ENCODE measurements at places on chromosomes 2 and 18.

GRCh38 chr18:9022397-9023155 is 79.9 kb upstream of the NDUFV2 start:
- DNase-seq = no peak

GRCh38 chr18:6487968-6488367 is 73.3 kb upstream of the L3MBTL4 start:
- DNase-seq = no peak

DNA sequence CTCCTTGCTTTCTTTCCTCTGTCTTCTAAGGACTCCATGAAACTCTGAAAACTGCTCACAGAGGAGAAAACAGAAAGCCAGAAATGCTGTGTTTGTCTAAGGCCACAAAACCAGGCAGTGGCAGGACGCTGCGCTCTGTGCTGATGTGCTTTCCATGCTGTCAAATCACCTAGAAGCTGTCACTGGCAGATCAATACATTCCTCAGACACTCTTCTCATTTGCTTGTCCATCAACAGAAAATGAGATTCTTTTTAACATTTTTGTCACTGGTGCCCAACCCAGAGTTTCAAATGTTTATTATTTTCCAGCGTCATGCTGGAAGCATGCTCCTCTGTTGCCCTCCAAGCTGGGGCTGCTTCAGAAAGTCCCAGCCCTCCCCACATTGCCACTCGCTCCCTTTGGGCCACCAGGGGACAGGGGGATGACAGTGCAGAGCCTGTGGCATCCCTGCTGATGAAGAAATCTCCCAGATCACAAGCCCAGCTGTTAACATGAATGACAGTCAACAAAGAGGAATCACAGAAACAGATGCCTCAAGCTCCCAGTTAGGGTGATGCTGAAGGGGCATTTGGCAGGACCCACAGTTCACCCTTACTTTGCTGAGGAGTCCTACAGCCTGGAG is 117.5 kb upstream of the MEIS1 start:
- DNase-seq = no peak

GRCh38 chr2:219643788-219644398 is 16.5 kb downstream of the SLC4A3 start:
- DNase-seq = no peak

GRCh38 chr2:2848621-2849333 is 517.7 kb upstream of the MYT1L start:
- no peak for DNase-seq

GRCh38 chr2:239466061-239466754 is 65.4 kb upstream of the HDAC4 start:
- no peak for DNase-seq

DNA sequence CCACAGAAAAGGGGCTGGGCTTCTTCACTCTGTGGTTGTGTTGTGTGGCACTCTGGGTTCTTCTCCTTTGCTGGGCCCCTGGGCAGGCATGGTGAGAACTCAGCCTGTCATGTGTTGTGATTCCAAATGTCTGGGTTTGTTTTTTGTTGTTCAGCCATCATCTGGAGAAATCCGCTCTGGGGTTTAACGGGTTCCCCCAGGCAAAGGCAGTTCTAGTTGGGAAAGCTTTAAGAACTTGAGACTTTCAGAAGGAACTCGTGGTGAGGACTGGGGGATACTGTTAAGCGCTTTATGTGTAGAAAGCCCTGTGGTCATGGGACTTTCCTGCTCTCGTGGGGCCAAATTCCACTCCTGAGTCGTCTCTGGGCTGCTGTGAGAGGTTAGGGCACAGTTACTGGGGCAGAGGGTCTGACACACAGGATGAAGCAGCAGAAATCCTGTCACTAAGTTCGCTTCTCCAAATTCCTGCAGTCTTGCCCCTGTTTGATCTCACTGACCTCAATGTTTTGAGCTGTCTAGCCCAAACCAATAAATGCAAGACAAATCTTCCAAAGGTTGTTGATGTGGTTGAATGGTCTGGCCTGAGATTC is 87.7 kb downstream of the RAPGEF4 start:
- no peak for DNase-seq

- DNase-seq = no peak
Measured at GRCh38 chr2:2266699-2267449, 64.2 kb downstream of the MYT1L start.

GRCh38 chr2:55076721-55077120 is 26.5 kb upstream of the RTN4 start:
- no peak for DNase-seq

DNA sequence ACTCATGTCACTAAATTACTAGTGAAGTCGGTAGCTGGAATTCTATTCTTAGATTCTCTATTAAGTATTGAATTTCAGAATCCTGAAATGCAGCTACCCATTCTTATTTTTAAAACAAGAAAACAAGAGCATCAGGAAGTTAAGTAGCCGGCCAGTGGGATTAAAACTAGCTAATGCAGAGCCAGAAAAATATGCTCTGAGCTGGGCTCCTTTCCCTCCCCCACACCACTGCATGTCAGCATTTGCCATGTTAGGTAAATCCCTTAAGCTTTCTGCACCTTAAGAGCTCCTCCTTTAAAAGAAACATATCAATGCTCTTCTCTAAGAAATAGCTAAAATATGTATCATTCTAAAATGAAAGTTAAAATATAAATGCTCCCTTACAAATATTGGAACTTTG is 72.2 kb upstream of the MFF start:
- no peak for DNase-seq

- DNase-seq = no peak
Measured at GRCh38 chr2:85326406-85327159, 1.2 kb downstream of the TGOLN2 start.

DNA sequence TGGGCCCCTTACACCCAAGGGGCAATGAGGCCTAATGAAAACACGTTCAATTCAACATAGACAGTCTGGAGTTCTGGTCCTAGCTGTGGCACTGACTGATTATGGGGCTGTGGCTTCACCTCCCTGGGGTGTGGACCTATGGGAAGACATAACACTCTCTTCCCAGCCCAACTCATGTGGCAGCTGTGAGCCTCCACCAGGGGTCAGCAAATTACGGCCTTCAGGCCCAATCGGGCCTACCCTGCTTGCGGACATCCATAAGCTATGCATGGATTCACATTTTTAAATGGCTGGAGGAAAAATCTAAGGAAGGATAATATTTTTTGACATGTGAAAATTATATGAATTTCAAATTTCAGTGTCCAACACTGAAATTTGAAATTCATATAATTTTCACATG is 101.3 kb downstream of the LOXHD1 start:
- DNase-seq = no peak

GRCh38 chr18:62325806-62326645 is 916 bp downstream of the TNFRSF11A start:
- DNase-seq = no peak

- DNase-seq = no peak
Measured at GRCh38 chr2:237693291-237693994, 66.1 kb downstream of the LRRFIP1 start.

GRCh38 chr18:39453356-39453755 is 1887.8 kb upstream of the CELF4 start:
- no peak for DNase-seq

GRCh38 chr18:66601649-66602048 is 2.2 kb downstream of the CDH19 start:
- no peak for DNase-seq

- DNase-seq = no peak
Measured at GRCh38 chr2:191740016-191740419, 62.1 kb downstream of the NABP1 start.

GRCh38 chr2:231007286-231008098 is 11.6 kb downstream of the SPATA3 start:
- DNase-seq = no peak

DNA sequence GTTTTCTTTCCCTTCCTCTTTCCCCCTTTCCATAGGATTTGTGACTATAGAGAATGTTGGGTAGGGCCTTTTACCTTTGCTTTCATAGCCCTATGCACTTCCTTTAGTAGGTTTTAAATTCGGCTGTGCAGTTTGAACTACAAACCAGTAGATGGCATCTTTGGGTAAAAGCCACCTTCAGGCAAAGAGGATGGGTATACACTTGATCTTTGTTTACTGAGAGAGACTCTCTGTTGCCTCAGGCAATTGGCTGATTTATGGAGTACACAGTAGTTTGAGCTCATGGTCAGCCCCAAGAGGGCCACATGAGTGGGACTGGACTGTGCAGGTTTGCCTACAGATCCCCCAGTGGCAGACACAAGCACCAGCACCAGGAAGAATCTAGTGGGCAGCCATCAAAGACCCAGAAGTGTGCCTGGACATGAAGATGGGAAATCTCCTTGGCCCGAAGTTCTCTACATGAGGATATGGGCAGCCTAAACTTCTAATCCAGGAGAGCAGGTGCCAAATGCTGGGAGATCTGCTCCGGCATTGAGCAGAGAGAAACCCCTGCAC is 1304.3 kb upstream of the DDX18 start:
- no peak for DNase-seq

GRCh38 chr2:204628926-204629712 is 83.8 kb downstream of the PARD3B start:
- DNase-seq = no peak

GRCh38 chr2:219250049-219250781 is 2.8 kb upstream of the TUBA4B start:
- no peak for DNase-seq

GRCh38 chr18:79911344-79912270 is 39.8 kb downstream of the SLC66A2 start:
- no peak for DNase-seq

DNA sequence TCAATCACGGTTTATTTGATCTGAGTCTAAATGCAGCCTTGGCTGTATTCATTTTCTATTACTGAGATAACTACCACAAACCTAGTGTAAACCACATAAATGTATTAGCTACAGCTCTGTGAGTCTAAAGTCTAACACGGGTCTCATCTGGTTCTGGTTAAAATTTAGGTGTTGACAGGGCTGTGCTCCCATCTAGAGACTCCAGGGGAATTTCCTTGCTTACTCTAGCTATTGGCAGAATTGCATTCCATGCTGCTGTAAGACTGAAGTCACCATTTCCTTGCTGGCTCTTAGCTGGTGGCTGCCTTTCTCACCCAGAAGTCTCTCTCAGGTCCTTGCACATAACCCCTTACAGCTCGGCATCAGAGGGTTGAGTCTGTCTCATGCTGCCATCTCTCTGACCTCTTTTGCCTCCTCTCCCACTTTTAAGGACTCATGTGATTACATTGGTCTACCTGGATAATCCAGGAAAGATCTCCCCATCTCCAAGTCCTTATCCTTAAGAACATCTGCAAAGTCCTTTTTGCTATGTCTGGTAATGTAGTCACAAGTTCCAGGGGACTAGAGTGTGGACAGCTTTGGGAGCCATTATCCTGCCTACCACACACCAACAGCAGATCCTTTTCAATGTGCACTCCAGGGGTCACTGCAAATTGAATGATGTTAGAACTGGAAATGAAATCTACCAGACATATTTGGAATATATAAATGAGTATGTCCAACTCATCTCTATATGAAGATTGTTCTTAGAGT is 207.0 kb upstream of the AGAP1 start:
- no peak for DNase-seq

DNA sequence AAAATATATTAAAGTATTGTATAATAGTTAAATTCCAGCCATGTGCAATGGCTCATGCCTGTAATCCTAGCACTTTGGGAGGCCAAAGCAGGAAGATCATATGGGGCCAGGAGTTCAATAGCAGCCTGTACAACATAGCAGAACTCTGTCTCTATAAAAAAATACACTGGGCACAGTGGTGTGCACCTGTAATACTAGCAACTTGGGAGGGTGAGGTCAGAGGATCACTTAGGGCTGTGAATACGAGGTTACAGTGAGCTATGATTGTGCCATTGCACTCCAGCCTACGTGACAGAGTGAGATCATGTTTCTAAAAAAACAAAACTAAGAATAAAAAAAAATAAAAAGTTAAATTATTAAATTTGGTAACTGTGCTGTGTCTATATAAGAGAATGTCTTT is 36.1 kb downstream of the ZRANB3 start:
- DNase-seq = no peak

GRCh38 chr2:108907822-108908712 is 81.0 kb downstream of the EDAR start:
- no peak for DNase-seq

DNA sequence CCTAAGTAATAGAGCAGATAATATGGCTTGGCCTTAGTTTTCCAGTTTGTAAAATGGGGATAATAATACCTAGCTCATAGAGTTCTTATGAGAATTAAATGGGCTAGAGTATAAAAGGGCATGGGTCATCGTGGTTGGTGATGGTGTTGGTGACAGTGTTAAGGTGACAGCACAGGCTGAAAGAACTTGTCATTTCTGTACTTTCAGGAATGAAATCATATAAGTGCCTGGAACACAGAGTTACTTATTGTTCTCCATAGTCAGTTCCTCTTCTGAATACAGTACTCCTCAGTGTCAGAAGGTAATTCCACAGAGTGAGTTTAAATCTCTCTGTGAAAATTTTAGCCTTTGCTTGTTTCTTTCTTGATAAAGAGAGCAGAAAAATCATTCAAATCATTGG is 42.4 kb downstream of the KIF5C start:
- DNase-seq = no peak

DNA sequence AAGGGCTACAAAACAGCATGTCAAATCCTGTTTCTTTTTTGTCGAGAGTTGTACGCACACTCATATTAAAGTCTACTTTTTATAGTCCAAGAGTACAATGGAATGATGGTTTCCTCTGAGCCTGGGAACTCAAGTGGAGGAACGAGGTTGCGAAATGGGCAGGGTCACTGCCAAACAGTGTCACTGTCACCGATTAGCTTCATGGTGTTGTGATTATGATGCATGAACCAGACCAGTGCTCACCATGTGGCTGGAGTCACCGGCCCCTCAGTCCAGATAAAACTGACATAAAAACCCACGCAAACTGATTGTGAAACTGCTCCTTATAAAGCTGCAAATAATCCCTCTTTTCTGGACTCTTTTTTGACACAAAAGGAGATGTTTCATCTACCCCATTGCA is 122.0 kb downstream of the COPS8 start:
- DNase-seq = no peak

- DNase-seq = no peak
Measured at GRCh38 chr2:218290316-218291261, 1.7 kb downstream of the TMBIM1 start.

DNA sequence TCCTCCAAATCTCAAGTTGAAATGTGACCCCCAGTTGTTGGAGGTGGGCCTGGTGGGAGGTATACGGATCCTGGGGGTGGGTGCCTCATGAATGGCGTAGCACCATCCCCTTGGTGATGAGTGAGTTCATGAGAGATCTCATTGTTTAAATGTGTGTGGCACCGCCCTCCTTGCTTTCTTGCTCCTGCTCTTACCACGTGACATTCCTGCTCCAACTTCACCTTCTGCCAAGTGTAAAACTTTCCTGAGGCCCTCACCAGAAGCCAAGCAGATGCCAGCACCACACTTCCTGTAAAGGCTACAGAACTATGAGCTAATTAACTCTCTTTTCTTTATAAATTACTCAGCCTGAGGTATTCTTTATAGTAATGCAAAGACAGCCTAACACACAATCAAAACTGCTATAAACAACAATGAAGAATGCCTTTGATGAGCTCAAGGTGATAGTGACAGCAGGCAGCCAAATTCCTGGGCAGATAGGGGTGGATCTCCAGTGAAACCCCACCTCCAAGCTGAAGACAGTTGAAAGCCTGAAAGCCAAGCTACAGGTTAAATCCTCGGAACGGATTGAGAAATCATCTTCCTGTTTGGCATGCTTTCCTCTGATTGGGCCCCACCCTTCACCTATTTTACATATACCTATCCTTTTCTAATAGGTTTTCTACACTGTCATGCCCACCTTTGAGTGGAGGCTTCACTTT is 26.9 kb downstream of the MCEE start:
- DNase-seq = no peak
